T-cell (primary cell): ENCODE measurements at places on chromosomes 12 and 14. TPM values are rescaled to one million over a fixed set of nuclear protein-coding genes. Genes with fewer than 3 reads are reported as not detected.

GRCh38 chr14:96173636-96174475 lies 30.8 kb upstream of the BDKRB2 start:
- no peak for DNase-seq
- H3K4me3 ChIP-seq: no peak overlapping the region
- H3K36me3 ChIP-seq: no peaks in the 10 kb centered on the region
- H3K27me3 ChIP-seq: peaks cover 34% of the 10 kb centered on the region

DNA sequence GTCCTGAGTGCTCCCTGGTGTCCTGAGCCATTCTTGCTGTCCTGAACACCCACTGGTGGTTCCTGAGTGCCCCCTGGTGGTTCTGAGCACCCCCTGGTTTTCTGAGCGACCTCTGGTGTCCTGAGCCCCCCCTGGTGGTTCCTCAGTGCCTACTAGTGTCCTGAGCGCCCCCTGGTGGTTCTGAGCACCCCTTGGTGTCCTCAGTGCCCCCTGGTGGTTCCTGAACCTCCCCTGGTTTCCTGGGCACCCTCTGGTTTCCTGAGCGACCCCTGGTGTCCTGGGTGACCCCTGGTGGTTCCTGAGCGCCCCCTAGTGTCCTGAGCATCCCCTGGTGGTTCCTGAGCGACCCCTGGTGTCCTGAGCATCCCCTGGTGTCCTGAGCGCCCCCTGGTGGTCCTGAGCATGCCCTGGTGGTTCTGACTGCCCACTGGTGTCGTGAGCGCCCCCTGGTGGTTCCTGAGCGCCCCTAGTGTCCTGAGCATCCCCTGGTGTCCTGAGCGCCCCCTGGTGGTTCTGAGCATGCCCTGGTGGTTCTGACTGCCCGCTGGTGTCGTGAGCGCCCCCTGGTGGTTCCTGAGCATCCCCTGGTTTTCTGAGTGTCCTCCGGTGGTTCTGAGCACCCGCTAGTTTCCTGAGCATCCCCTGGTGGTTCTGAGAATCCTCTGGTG lies 473.1 kb downstream of the TMEM121 start:
- no peaks in the 10 kb centered on the region for H3K36me3 ChIP-seq
- peaks cover 23% of the 10 kb centered on the region for H3K4me1 ChIP-seq
- no peak overlapping the region for H3K4me3 ChIP-seq
- DNase-seq: peak; percentile 84
- no peak overlapping the region for H3K27ac ChIP-seq

- H3K27ac ChIP-seq: no peak overlapping the region
- no peak overlapping the region for H3K4me3 ChIP-seq
- H3K27me3 ChIP-seq: peaks cover 30% of the 10 kb centered on the region
- no peak for DNase-seq
- H3K4me1 ChIP-seq: peaks cover 9% of the 10 kb centered on the region
- no peaks in the 10 kb centered on the region for H3K36me3 ChIP-seq
Measured at GRCh38 chr12:76881142-76881541, 2.3 kb upstream of the CSRP2 start.

DNA sequence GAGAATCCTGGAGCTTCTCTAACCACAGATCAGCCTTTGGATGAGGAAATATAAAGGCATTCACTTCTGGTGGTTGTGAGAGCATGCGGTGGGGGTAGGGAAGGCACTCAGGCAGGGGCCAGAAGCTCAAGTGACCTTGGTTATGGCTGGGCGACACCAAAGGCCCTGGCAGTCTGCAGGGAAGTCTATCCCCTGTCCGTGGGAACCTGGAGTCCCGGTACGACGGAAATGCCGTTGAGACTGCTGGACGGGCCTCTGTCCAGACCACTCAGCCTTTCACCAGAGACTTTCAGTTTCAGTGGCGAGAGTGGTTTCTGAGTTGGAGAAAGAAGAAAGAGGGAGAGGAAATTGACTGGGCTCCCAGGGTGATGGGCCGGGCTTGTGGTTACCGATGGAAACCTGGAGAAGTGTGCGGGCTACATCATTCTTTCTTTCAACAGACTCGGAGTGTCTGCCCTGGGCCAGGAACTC lies 20.9 kb downstream of the ISCA2 start:
- H3K4me1 ChIP-seq: peaks cover 6% of the 10 kb centered on the region
- no peak overlapping the region for H3K27ac ChIP-seq
- H3K4me3 ChIP-seq: no peak overlapping the region
- H3K36me3 ChIP-seq: no peaks in the 10 kb centered on the region

DNA sequence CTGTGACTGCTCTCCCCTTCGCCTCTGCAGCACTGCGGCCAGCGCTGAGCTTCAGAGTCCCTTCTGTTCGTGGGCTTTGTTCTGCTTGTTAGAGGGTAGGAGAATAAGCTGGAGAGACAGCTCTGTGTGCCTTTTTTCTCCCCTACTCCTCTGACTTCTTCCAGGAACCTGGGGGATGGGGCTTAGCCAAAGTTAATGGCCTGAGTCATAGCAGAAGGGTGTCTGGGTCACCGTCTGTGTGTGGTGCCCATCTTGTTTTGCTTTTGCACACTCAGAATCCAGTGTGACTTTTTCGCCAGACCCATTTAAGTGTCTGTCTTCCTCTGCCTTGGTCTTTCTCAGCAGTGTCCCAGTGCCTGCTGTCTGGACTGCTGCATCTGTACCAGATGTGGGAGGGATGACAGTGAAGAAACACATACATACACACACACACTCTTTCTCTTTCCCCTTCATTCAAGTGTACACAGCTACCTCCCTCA lies 3.0 kb downstream of the KIF5A start:
- H3K27me3 ChIP-seq: peaks cover 15% of the 10 kb centered on the region
- peaks cover 2% of the 10 kb centered on the region for H3K4me1 ChIP-seq
- H3K4me3 ChIP-seq: no peak overlapping the region
- H3K36me3 ChIP-seq: no peaks in the 10 kb centered on the region
- no peak for DNase-seq

HIF1A gene
- total RNA-seq: 87.8 TPM

DNA sequence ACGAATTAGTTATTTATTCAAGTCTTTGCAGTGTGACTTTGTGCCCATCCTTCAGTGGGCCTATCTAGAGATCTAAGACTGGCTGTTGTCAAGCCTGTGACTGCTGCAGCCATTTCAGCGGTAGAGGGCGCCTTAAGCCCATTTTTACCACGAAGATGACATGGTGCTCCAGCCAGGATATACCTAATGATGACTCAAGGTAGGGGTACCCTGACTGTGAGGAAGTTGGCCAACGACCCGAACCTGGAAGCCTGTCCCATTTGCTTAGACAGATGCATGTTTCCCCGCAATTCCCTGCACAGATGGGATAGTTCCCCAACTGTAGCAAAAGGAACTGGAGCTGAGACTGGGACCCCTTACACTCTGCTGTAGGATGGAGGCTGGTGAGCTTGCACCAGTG lies 41.3 kb downstream of the RAB3IP start:
- no peaks in the 10 kb centered on the region for H3K4me1 ChIP-seq
- H3K36me3 ChIP-seq: no peaks in the 10 kb centered on the region
- no peak overlapping the region for H3K4me3 ChIP-seq
- H3K27ac ChIP-seq: no peak overlapping the region

GRCh38 chr14:45149602-45150001 lies 13.9 kb downstream of the FANCM start:
- DNase-seq: no peak
- no peaks in the 10 kb centered on the region for H3K27me3 ChIP-seq
- H3K4me3 ChIP-seq: no peak overlapping the region
- H3K4me1 ChIP-seq: no peaks in the 10 kb centered on the region
